ENCODE measurements at places on chromosomes 1 and 21. TPM values are rescaled to one million over a fixed set of nuclear protein-coding genes. Genes with fewer than 3 reads are reported as not detected.

MROH9 gene
- not detected for total RNA-seq

CYP4A11 gene
- total RNA-seq: not detected

CR2 gene
- 0.02 TPM for total RNA-seq

RGS8 gene
- total RNA-seq: not detected

KRTAP19-1 gene
- total RNA-seq: not detected

GPR161 gene
- 7.0 TPM for total RNA-seq

SAMD13 gene
- 0.29 TPM for total RNA-seq

E2F2 gene
- 5.2 TPM for total RNA-seq

PLPPR4 gene
- 0.35 TPM for total RNA-seq

SLC44A5 gene
- total RNA-seq: 1.6 TPM

TRIM67 gene
- not detected for total RNA-seq

LCE1C gene
- not detected for total RNA-seq

CA6 gene
- total RNA-seq: not detected

OR2L2 gene
- total RNA-seq: not detected

RGSL1 gene
- total RNA-seq: not detected

KRTAP22-2 gene
- not detected for total RNA-seq

C1QTNF12 gene
- total RNA-seq: 0.21 TPM

PHTF1 gene
- total RNA-seq: 19.2 TPM

RPTN gene
- total RNA-seq: not detected

RNU1-3 gene
- not detected for total RNA-seq

SH2D2A gene
- total RNA-seq: 2.5 TPM

EPS8L3 gene
- total RNA-seq: not detected

AK2 gene
- 178 TPM for total RNA-seq

WNT4 gene
- total RNA-seq: not detected

CD244 gene
- not detected for total RNA-seq

TXNIP gene
- 102 TPM for total RNA-seq

GDAP2 gene
- 19.5 TPM for total RNA-seq

SLFNL1 gene
- total RNA-seq: not detected

RPE65 gene
- total RNA-seq: 1.1 TPM

FCGR2B gene
- not detected for total RNA-seq

LCE3C gene
- not detected for total RNA-seq

LCE1B gene
- not detected for total RNA-seq

NUP210L gene
- total RNA-seq: 0.02 TPM

ZBTB8B gene
- 0.02 TPM for total RNA-seq

GUCA2B gene
- not detected for total RNA-seq

RRP1B gene
- 16.2 TPM for total RNA-seq

SFN gene
- 0.53 TPM for total RNA-seq

ATP1A1 gene
- 30.8 TPM for total RNA-seq

ARHGEF16 gene
- total RNA-seq: 0.58 TPM

MFSD2A gene
- total RNA-seq: 9.5 TPM

HTR6 gene
- not detected for total RNA-seq

FALEC gene
- not detected for total RNA-seq

ATP1A2 gene
- total RNA-seq: not detected

IVL gene
- total RNA-seq: not detected

SPRR2B gene
- not detected for total RNA-seq

KCNN3 gene
- total RNA-seq: 0.41 TPM

CFH gene
- total RNA-seq: 57.0 TPM

GPA33 gene
- total RNA-seq: not detected

UQCRHL gene
- 4.9 TPM for total RNA-seq

CD2 gene
- total RNA-seq: not detected

MATN1 gene
- total RNA-seq: 0.06 TPM

CENPF gene
- 65.5 TPM for total RNA-seq

PIK3CD gene
- 3.1 TPM for total RNA-seq

PLEKHN1 gene
- total RNA-seq: 1.2 TPM

Measured in H4 (cell line).